ENCODE measurements at places on chromosomes 1 and 21. TPM values are rescaled to one million over a fixed set of nuclear protein-coding genes. Genes with fewer than 3 reads are reported as not detected.
A peak's percentile ranks its signal among the peaks of the same experiment; 100 is the strongest.

DNA sequence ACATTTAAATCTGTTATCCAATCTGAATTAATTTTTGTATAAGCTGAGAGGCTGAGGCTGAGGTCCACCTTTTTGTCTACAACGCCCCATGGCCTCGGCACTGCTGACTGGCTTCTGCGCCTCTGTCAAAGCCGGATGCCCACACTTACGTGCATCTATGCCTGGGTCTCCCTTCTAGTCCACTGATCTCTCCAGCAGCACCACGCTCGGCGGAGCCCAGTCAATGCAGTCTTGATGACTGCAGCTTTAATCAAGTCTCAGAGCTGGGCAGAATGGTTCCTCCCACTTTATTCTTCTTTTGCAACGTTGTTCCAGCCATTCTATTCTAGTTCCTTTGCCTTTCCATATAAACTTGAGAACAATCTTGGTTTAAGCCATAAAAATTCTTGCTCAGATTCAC, 9.4 kb downstream of the PRDM15 start:
- no peak overlapping the region for H3K4me3 ChIP-seq
- no peak overlapping the region for H3K27ac ChIP-seq
- H3K27me3 ChIP-seq = no peaks in the 10 kb centered on the region
- H3K4me1 ChIP-seq = no peaks in the 10 kb centered on the region
- DNase-seq = no peak

GRCh38 chr1:31849653-31850052, 33.8 kb upstream of the SPOCD1 start:
- no peaks in the 10 kb centered on the region for H3K36me3 ChIP-seq
- no peak overlapping the region for H3K4me3 ChIP-seq
- H3K4me1 ChIP-seq = no peaks in the 10 kb centered on the region
- no peaks in the 10 kb centered on the region for H3K27me3 ChIP-seq

GRCh38 chr1:243475966-243476365, 220.1 kb downstream of the SDCCAG8 start:
- no peaks in the 10 kb centered on the region for H3K36me3 ChIP-seq
- DNase-seq = no peak
- H3K4me1 ChIP-seq = no peaks in the 10 kb centered on the region
- H3K27me3 ChIP-seq = no peaks in the 10 kb centered on the region
- no peak overlapping the region for H3K4me3 ChIP-seq

GRCh38 chr1:178510155-178510554, 2.8 kb upstream of the TEX35 start:
- no peak overlapping the region for H3K27ac ChIP-seq
- H3K4me3 ChIP-seq = no peak overlapping the region
- no peaks in the 10 kb centered on the region for H3K4me1 ChIP-seq
- H3K27me3 ChIP-seq = no peaks in the 10 kb centered on the region

- peaks cover 18% of the 10 kb centered on the region for H3K4me1 ChIP-seq
- H3K27me3 ChIP-seq = peaks cover 5% of the 10 kb centered on the region
- H3K27ac ChIP-seq = no peak overlapping the region
- DNase-seq = peak; percentile 56
Observed at GRCh38 chr21:45410151-45410864, 5.3 kb downstream of the COL18A1 start.

CYP4Z1 gene
- total RNA-seq = 1.3 TPM

HCRTR1 gene
- 0.18 TPM for total RNA-seq

ACTL8 gene
- total RNA-seq = not detected

CACNA1S gene
- total RNA-seq = 56.3 TPM

Data from psoas muscle (tissue), 8 donors.